Astrocyte of the spinal cord (primary cell): ENCODE measurements at places on chromosomes 2 and 18.

GRCh38 chr2:84314901-84315330, 144.2 kb downstream of the SUCLG1 start:
- peak; percentile 67 for DNase-seq

DNA sequence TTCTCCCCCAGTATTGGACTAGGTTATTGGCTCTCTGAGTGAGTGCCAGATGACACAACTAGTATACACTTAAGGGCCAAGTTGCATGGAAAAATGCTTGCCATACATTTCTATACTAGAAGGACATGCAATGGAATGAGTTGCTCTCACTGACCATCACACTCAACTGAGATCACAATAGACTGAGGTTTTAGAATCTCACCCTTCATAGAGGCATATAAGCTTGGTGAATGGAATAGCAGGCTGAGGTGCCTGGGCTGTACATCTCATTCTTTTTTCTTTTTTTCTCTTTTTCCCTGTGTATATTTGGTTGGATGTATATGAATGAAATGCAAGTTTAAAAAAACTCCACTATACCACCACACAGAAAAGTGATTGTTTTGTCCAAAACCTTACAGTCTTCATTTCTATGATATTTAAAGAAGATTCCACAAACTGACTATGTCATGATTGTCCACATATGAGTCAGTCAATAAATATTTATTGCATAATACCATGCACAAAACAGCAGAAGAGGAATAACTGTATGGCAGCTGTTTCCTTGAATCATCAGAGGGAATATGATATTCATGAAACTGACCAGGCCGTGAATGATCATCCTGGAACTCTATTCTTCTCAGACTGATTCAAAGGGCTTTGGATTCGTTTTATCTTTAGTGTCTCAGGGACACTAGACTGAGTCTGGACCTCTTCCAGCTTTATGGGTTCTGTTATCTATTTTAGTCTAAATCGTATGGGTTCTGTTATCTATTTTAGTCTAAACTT, 122.6 kb upstream of the STK17B start:
- DNase-seq, result peak; percentile 84

DNA sequence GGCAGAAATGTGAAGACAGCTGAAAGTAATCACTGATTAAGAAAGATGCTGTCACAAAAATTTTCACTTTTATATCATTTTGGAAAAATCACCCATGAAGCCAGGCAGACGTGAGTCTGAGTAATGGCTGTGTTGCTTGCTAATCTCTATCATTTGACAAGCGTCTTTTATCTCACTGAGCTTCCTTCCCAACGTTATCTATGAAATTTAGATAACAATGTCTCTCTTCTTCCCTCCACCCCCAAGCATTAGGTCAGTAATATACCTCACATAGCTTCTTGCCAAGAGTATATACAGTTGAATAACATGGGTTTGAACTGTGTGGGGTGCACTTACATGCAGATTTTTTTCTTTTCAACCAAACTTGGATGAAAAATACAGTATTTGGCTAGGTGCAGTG, 388.6 kb upstream of the NRXN1 start:
- DNase-seq, result no peak

- DNase-seq, result no peak
These were observed 110.0 kb upstream of the STPG4 start for GRCh38 chr2:47265158-47265557.

GRCh38 chr2:74822771-74823566, 11.0 kb upstream of the HK2 start:
- DNase-seq, result no peak

- no peak for DNase-seq
These were observed 426.1 kb downstream of the DCC start for GRCh38 chr18:52766002-52766545.
